ENCODE measurements at places on chromosomes 2 and 18. TPM values are rescaled to one million over a fixed set of nuclear protein-coding genes. Genes with fewer than 3 reads are reported as not detected.

SMAD2 gene
- total RNA-seq: 112 TPM

EPHA4 gene
- 37.8 TPM for total RNA-seq

HAAO gene
- total RNA-seq: 7.0 TPM

MOCOS gene
- 14.5 TPM for total RNA-seq

NETO1 gene
- total RNA-seq: not detected

LRRTM1 gene
- not detected for total RNA-seq

CFAP65 gene
- total RNA-seq: not detected

PDE1A gene
- total RNA-seq: 3.2 TPM

TRABD2A gene
- 0.36 TPM for total RNA-seq

KIAA2012 gene
- total RNA-seq: not detected

CNTNAP5 gene
- 0.12 TPM for total RNA-seq

UCN gene
- 0.85 TPM for total RNA-seq

TSPYL6 gene
- total RNA-seq: not detected

NDC80 gene
- 2.9 TPM for total RNA-seq

CARF gene
- 13.5 TPM for total RNA-seq

ACMSD gene
- not detected for total RNA-seq

GREB1L gene
- 1.1 TPM for total RNA-seq
